ENCODE measurements at places on chromosomes 1 and 21. TPM values are rescaled to one million over a fixed set of nuclear protein-coding genes. Genes with fewer than 3 reads are reported as not detected.

The WRAP73 gene
- 22.8 TPM for total RNA-seq

The TP73 gene
- total RNA-seq: 0.31 TPM

The ADAMTS5 gene
- total RNA-seq: 5.3 TPM

The SPRR2E gene
- total RNA-seq: not detected

The MMP23B gene
- total RNA-seq: 0.63 TPM

The CACNA1S gene
- not detected for total RNA-seq

The SYCP1 gene
- total RNA-seq: not detected
